ENCODE measurements at places on chromosomes 5 and 9. TPM values are rescaled to one million over a fixed set of nuclear protein-coding genes. Genes with fewer than 3 reads are reported as not detected.

DNA sequence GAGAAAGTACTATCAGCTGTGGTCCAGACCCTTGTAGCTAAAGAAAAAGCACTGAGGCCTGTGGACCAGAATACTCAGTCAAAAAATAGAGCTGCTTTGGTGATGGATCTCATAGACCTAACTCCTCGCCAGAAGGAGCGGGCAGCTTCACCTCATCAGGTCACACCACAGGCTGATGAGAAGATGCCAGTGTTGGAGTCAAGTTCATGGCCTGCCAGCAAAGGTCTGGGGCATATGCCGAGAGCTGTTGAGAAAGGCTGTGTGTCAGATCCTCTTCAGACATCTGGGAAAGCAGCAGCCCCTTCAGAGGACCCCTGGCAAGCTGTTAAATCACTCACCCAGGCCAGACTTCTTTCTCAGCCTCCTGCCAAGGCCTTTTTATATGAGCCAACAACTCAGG is 8.9 kb downstream of the RAB24 start:
- DNase-seq, result no peak

DNA sequence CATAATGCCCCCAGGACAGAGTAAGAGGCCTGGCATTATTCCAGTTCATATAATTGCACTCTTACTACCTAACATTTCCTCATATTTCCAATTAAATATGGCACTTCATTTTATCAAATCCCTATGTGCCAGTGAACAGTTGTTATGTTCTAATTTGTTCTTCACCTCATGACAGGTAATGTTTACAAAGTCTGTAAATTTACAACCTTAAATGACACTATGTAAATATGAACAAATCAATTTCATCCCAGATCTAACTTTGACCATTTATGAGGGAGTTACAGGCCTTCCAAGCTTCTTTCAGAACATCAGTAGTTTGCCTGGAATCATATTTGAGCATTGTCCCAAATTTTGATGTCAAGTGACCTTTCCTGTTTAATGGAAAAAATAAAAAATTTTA is 592.6 kb upstream of the CDH6 start:
- no peak for DNase-seq

GRCh38 chr9:21995006-21995665 is 545 bp downstream of the CDKN2B-AS1 start:
- DNase-seq, result no peak

DNA sequence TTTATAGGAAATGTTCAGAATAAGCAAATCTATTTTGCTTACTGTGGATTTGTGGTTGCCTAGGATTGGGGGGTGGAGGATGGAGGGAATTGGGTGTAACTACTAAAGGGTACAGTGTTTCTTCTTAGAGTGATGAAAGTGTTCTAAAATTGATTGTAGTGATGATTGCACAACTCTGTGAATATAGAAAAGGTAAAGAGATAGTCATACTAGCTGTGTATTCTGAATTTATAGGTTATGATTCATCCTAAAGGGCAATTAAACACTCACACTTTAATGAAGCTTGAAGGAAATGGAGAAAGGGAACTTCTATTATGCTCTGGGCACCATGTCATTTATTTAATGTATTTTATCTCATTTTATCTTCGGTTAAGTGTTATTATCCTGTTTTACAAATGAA is 9.9 kb downstream of the TXNDC8 start:
- DNase-seq, result no peak

- peak; percentile 51 for DNase-seq
These were observed 63.7 kb upstream of the PPP2CA start for GRCh38 chr5:134289509-134290113.

DNA sequence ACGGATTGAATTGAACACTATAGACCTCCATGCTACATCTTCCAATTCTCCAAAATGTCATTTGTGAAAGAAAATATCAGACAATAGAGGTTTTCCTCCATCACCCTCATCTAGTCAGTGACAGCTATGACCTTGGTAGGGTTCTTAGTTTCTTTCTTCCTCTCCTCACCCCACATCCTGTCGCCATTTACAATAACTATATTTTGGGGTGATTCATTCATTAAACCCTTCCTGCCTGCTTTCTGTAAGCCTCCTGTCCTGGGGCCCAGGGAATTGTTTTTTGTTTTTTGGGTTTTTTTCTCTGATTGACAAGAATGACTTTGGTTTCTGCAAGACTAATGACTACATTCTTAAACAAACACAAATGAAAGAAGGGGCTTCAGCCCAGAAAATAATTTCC is 82.6 kb downstream of the PRELID2 start:
- DNase-seq, result no peak

DNA sequence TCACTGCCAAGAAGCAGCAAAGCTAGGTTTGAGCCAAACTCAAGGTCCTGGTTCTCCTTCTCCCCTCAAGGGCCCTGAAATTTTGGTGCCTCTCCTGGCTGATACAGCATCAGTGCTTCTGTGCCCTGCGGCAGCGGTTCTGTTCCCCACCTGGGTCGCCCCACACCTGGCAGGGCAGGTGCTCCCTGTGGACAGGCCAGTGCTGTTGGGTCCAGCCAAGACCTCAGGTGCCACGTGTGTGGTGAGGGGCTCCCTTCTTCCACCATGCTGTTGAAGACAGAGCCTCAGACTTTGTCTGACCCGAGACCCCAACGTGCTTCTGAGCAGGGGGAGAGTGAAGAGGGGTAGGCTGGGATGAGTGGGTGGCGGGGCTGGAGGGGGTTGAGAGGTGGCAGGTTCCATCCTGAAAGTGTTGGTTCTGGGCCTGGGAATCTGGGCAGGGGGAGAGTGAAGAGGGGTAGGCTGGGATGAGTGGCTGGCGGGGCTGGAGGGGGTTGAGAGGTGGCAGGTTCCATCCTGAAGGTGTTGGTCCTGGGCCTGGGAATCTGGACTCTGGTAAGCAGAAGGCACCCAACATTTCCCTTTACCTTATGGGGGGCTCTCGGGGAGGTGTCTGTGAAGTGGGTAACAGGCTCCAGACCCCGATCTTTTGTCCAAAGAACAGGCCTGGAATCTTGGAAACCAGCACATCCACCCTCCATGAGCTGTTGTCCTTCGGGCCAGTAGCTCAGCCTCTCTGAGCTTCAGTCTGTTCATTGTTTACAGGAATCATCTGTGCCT is 2.3 kb downstream of the PLEKHG4B start:
- DNase-seq, result no peak

GRCh38 chr5:80117446-80117845 is 82.3 kb downstream of the THBS4 start:
- DNase-seq, result no peak

DNA sequence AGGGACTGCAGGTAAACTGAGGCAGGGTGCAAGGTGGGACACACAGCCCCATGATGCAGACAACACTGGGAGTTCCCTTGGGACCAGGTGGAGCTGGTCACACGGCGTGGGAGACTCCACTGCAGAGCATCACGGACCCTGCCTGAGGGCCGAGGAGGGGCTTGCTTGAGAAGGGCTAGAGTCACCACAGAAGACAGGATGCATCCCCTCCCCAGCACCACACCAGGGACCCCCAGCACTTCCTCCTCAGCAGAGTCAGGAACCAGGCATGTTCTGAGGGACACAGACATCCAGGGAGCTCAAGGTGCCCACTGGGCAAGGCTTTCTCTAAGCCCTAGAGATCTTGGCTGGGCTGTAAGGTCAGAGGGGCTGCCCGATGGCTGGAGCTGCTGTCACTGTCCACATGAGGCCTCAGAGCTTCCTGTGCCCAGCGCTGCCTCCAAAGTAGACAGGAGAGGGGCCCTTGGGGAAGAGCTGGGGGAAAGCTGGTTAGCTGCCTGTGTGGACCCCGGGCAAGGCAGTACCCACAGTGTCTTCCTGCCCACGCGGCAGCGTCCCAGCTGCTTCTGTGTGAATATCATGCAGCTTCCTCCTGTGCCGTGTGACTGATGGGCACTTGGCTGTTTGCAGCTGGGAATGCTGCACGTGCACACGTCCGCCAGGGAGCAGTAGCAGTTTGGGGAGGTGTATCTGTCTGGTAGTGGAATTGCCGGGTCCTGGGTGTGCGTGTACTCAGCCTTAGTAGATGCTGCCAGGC is 176.6 kb downstream of the CACNA1B start:
- DNase-seq, result no peak

DNA sequence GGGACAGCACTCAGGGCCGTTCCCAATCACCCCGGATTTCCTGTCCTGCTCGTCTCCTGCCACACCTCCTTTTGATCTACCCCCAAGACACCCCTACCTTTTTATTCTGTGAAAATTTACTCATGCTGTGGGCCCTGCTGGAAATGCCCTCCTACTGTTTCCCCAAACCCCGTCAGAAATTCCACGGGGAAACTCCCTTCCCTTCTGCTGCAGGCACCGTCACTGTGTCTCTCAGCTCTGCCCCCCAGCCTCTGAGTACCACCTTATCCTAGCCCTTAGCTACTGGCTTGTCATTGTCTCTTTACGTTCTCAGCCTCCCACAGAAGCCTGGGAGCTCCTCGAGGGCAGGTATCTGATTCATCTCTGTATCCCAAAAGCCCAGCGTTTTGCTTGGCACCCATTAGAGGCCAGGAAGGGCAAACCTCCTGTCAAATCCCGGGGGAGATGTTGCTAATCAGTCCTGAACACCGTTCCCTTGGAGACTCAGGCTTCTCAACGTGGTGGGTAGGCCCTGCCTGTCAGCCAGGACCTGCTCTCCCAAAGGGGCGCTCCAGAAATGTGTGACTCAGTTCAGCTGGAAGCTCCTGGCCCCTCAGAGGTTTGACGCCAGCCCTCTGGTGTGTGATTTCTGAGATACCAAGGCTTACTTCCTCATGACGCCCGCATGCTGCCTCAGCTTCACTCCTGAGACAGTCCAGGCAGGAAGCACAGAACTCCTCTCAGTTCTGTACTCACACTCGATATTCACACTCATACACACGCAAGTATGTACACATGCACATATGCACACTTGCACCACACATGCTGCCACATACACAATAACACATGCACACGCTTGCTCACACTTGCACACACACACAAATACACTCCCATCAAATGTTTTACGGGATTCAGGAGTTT is 50.7 kb upstream of the GRHPR start:
- no peak for DNase-seq

- DNase-seq, result peak; percentile 50
These were observed 574.5 kb upstream of the ARRDC3 start for GRCh38 chr5:91957666-91958065.

GRCh38 chr5:133854554-133854953 is 113.9 kb downstream of the C5orf15 start:
- DNase-seq, result no peak

DNA sequence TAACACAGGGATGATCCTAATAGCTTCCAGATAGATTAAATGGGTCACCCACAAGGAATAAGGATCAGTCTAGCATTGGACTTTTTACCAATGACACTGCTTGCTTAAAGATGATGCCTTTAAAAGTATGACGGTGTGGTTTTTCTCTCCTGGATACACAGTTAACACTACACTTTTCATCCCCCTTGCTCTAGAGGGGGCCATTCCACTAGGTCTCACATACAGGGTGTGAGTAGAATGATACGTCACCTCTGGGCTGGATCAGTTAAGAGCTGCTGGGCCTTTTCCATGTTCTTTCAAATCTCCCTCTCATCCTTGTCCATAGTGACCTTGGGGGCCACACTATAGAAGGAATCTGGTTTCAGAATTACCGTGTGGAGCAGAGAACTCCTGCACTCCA is 140.6 kb downstream of the FSTL4 start:
- DNase-seq, result no peak

GRCh38 chr5:128015978-128016377 is 67.6 kb upstream of the SLC12A2 start:
- no peak for DNase-seq

- no peak for DNase-seq
These were observed 512.5 kb downstream of the DMAC1 start for GRCh38 chr9:7287065-7287464.

GRCh38 chr9:70389621-70390266 is 24.7 kb downstream of the KLF9 start:
- no peak for DNase-seq

The CLTA gene
- total RNA-seq, result 1,874 TPM

The RAD50 gene
- 35.7 TPM for total RNA-seq

The MYMK gene
- total RNA-seq, result not detected

The ECM2 gene
- not detected for total RNA-seq

The RBM27 gene
- 36.4 TPM for total RNA-seq

The DND1 gene
- 0.94 TPM for total RNA-seq

The ISL1 gene
- 0.20 TPM for total RNA-seq
